ENCODE measurements at places on chromosomes 2 and 18. TPM values are rescaled to one million over a fixed set of nuclear protein-coding genes. Genes with fewer than 3 reads are reported as not detected.
A peak's percentile ranks its signal among the peaks of the same experiment; 100 is the strongest.

The SERPINB4 gene
- total RNA-seq, result not detected

The ARHGAP15 gene
- 11.0 TPM for total RNA-seq

The CKAP2L gene
- not detected for total RNA-seq

The PAIP2B gene
- 4.7 TPM for total RNA-seq

The PPIL3 gene
- total RNA-seq, result 8.4 TPM

The GPC1 gene
- total RNA-seq, result 162 TPM

The DPP4 gene
- 2.1 TPM for total RNA-seq

- DNase-seq, result no peak
These were observed 2.8 kb upstream of the TMEM131 start for GRCh38 chr2:97998431-97999005.

DNA sequence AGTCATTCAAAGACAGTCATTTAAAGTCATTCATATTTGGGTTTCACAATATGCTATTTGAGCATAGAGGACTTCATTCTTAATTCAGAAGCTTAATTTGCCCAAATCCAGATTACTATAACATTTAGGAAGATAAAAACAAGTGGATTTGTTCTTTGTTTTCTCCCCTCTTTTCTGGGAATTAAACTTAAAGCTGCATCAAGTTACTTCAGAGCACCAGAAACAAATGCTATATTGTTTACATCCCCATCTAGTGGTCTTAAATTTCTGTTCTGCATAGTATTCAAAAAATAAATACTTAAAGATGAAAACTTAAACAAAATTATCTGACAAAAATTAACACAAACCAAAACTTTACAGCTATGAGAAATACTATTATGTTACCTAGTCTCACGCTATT lies 34.7 kb upstream of the MARCHF7 start:
- no peak for DNase-seq

DNA sequence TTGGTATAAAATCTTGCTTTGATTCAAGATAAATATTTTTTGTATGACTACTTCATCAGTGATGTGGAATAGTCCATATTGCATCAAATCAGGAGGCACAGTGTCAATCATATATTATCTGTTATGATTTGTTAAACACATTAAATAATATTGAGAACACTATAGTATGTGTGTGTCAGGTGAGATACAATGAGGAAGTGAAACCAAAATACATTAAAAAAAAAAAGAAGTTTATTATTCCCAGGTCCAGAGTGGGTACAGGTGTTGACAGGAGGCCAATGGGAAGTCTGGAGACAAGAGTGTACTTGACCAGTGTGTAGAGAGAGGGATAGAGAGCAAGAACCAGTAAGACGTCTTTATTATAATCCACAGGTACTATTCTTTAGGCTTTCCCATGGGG lies 292.6 kb downstream of the FSIP2 start:
- DNase-seq, result no peak

DNA sequence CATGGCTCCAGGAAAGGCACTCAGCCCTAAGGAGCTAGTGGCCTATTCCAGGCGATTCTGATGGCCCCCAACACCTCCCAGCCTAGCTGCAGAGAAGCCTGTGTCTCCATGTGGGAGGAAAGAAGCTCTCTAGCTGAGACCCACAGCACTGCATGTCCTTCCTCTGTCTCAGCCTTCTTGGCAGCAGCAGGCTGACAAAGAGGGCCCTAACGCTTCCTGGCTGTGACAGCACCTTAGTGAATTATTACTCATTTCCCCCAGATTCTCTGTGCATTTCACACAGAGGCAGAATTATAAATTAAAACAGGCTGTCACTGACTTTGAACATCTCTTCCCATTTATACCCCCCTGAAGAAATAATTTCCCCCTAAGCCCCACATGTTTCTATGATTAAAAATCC lies 206.8 kb downstream of the CLIP4 start:
- DNase-seq, result no peak

DNA sequence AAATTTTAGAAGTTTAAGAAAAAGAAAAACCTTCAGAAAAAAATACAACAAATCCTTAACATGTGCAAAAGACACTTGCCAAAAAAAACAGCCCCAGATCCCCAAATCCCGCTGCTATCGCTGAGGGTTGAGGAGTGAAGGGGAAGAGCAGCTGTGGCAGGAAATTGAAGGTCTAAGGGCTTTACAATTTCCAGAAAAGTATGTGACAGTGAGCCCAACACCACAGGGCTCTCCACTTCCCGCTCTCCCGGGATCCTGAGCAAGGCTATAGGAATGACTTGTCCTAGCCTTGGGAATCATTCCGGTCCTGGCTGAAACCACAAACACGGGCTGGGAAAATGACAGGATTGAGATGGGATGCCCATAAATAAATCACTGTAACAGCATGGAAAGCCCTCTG lies 191.4 kb downstream of the TMEM163 start:
- DNase-seq, result no peak

- no peak for DNase-seq
These were observed 38.7 kb downstream of the RPL37A start for GRCh38 chr2:216537366-216537765.

- DNase-seq, result no peak
These were observed 238.8 kb downstream of the LDLRAD4 start for GRCh38 chr18:13457327-13457726.

DNA sequence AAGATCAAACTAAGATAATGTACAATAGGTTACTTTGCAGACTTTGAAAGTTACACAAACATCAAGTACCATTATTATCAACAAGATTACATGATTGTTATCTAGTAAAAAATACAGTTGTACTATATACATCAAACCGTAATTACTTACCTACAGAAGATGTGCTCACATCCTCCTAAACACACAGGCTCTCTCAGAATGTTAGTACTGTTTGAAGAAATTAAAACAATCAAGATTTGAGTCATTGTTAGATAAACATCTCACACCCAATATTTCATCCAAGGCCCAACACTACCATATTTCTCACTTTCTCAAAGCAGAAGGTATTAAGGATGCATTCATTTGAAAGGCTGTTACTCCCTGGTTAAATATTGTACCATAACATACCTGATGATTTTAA lies 12.6 kb downstream of the BARD1 start:
- DNase-seq, result no peak

- no peak for DNase-seq
These were observed 47.0 kb downstream of the LRP2 start for GRCh38 chr2:169315357-169315756.

DNA sequence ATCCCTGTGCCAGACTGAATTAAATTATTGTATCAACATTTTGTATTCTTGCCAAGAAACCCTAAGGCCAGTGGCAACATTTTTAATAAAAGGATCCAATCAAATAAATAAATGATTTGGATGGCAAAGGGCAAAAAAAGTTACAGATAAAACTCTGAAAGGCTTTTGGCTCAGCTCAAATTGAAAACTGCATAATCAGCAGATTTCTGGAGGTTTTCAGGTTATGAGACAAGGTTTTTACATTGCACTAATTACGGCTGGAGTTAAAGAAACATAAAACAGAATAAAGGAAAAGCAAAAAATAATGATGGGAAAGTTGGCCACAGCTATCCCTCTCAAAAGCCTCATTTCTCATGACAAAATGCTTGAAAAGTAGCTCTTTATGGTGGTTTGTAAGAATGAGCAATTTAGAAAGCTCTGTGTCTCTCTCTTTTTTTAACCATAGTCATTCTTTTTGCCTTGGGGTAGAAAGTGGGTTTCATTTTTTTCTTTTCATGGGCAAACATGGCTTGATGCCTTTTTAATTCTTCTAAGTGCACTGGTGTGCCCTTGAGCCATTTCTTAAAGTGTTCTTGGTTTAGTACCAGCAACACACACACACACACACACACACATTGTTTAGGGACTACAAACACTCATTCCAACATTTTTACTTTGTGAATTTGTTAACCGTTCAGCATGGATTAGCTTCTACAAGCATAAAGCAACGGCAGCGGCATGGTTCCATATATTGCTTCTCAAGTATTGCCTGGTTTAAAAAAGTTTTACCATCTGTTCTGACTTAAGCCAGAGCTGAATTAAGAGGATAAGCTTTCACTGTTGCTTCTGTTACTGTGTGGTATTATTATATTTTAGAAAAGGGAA lies 747.1 kb upstream of the FSHR start:
- no peak for DNase-seq

DNA sequence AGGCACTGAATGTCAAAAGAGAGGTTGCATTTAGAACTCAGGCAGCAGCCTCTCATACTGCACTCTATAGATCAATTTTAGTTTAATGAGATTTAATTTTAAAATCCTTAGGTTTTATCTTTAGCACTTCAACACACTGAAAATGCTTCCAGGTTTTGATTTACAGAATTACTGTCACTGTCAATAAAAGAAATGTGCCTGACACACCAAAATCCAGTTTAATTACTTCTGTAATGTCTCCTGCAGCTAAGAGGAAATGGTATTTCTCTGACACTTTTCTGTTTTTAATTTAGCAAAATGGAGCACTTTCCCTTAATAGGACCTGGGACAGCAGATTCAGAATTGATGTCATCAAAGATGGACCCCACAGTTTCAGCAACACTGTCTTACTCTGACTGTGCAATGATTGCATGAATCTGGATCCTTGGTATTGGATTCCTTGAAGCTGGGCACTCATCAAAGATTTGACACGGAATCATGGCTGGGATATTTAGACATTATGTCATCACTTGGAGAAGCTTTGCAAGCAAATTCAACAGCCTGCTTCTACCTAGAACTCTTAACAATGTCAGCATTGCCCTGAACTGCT lies 576.5 kb downstream of the NRXN1 start:
- DNase-seq, result no peak

GRCh38 chr18:50649821-50650220 lies 89.9 kb downstream of the MAPK4 start:
- peak; percentile 38 for DNase-seq

GRCh38 chr2:112724591-112725525 lies 4.0 kb downstream of the NT5DC4 start:
- DNase-seq, result no peak

GRCh38 chr2:222732489-222733178 lies 61.2 kb downstream of the MOGAT1 start:
- no peak for DNase-seq

DNA sequence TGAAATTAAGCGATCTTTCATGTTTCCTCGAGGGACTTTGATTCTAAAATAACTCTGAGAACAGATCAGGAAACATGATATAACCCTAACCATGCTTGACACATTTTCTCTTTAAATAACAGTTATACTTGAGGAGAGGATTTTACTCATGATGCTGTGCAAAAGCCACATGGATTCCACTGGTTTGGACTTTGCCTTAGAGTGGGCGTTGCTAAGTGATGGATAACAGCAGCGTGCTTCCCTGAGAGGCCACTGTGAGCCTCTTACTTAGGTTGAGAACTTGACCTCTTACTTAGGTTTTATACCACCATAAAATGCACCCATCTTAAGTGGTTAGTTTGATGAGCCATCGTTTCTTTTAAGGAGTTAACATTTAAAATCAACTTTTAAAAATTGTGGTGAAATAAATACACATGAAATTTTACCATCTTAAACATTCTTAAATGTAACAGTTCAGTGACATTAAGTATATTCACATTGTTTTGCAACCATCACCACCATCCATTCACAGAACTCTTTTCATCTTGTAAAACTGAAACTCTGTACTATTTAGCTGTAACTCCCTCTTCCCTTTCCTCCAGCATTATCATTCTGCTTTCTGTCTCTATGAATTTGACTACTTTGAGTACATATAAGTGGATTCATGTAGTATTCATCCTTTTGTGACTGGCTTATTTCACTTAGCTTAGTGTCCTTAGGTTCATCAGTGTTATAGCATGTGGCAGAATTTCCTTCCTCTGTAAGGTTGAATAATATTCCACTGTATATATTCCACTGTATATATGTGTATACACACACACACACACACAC lies 22.6 kb downstream of the ANXA4 start:
- DNase-seq, result no peak

- no peak for DNase-seq
These were observed 166.2 kb downstream of the SH3RF3 start for GRCh38 chr2:109295070-109295780.

DNA sequence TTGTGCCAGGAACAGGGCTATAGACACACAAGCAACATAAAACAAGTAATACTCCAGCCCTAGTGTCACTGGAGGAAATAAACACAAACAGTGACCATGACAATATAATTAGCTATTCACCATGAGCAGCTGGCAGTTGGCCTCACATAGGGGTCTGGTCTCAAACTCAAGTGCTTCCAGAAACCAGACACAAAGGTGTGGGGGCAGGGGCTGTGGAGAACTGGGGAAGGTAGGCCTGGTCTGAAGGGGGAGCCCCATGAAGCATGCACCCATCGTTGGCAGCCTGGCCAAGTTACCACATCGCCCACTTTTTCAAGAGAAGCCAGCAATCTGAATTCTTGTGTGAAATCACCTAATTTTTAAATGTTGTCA lies 49.5 kb upstream of the SP3 start:
- DNase-seq, result no peak

- DNase-seq, result no peak
These were observed 10.4 kb downstream of the HRH4 start for GRCh38 chr18:24470805-24471204.

GRCh38 chr18:76709659-76710645 lies 112.4 kb upstream of the ZNF236 start:
- DNase-seq, result no peak

DNA sequence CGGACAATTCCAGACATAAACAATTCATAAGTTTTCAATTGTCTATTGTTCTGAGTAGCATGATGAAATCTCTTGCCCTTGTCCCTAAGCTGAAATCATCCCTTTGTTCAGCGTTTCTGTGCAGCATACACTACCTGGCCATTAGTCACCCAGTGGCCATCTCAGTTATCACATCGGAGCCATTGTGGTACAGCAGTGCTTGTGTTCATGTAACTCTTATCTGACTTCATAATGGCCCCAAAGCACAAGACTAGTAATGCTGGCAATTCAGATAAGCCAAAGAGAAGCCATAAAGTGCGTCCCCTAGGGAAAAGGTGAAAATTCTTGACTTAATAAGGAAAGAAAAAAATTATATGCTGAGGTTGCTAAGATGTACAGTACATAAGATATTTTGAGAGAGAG lies 127.2 kb downstream of the FHOD3 start:
- DNase-seq, result no peak

DNA sequence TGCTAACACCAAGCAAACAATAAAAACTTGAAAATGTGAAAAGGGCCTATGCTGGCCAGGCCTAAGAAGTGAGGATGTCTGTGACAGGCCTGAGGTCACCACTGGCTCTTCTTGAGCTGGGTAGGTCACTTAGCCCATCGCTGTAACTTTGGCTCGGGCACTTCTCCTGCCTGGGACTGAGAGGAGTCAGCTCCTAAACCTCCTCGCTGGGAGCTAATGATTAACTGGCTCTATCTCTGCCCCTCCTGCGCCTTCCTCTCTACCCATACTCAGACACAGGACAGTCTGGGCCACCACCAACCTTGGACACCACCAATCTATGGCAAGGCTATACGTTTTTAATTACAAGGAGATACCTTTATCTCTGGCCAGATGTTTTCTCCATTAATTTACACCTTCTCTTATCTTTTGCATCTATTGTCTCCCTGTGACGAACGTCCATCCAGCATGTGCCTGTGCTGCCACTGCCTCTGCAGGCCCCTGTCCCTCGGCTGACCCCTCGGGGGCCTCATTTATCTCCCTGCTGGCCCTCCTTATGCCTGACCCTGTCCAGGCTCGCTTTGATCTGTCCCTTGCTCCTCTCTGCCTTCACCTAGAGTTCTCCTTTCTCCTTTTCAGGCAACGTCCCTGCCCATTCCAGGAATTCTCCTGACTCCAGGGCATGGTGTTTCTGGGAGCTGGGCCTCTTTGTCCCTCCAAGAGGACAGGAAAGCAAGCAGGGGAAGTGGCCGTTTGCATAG lies 149.1 kb upstream of the GATA6 start:
- no peak for DNase-seq

Measured in thoracic aorta (tissue), 2 donors.